Fibroblast of skin of left quadriceps (primary cell): ENCODE measurements at places on chromosomes 3 and 15.
A peak's percentile ranks its signal among the peaks of the same experiment; 100 is the strongest.

- DNase-seq = no peak
Measured at GRCh38 chr3:120364101-120364500, 14.9 kb upstream of the LRRC58 start.

DNA sequence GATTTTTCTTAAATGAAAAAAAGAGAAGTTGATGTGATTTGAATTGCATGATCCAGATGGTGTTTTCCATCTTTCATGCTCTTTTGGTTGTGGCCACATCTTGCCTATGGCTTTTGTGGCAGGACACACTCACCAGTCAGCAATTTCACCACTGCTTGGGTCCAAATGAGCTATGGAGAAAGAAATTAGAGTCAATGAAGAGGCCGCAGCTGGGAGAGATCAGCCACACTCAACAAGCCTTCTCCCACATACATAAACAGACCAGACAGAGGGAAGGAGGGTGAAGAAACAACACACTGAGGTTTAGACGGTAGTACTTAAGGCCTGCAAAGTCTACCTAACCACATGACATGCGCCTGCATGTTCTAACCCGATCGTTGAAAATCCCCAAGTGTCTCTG lies 110.7 kb upstream of the CDIN1 start:
- peak; percentile 86 for DNase-seq

- DNase-seq = no peak
Measured at GRCh38 chr15:68644996-68645395, 66.2 kb downstream of the CORO2B start.

DNA sequence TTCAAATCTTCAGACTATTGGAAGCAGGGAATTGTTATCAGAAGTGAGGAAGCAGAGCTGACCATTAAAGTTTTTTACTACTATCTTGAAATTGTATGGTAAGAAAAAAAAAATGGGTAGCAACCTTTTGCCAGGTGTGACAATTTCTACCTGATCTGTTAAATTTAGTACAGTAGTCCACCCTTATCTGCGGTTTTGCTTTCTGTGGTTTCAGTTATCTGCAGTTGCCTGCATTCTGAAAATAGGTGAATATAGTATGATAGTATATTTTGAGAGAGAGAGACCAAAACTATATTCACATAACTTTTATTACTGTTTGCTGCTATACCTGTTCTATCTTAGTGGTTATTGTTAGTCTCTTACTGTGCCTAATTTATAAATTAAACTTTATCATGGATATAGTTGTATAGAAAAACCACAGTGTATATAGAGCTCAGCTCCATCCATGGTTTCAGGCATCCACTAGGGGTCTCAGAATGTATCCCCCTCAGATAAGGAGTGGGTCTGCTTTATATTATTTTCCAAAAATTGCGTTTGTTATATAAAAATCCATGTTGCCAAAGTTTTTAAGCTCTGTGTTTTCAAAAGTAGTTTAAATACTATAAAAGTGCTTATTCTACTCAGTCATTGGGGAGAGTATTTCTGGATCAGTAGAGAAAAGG lies 69.9 kb downstream of the PTPRG start:
- no peak for DNase-seq

DNA sequence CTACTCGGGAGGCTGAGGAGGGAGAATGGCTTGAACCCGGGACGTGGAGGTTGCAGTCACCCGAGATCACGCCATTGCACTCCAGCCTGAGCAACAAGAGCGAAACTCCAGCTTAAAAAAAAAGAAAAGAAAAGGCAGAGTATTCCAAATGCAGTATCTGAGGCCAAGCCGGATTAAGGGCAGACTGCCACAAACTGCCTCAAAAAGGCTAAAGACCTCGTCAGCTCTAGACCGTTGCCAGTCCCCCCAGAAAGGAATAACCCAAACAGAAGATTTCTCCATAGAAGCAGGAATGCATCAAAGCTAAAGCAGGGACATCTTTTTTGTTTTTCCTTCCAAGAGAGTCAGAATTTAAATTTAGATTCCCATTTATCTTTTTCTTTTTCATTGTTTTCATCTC lies 72.9 kb downstream of the TM4SF4 start:
- DNase-seq = no peak

GRCh38 chr3:150331978-150332568 lies 76.0 kb upstream of the TSC22D2 start:
- DNase-seq = no peak

DNA sequence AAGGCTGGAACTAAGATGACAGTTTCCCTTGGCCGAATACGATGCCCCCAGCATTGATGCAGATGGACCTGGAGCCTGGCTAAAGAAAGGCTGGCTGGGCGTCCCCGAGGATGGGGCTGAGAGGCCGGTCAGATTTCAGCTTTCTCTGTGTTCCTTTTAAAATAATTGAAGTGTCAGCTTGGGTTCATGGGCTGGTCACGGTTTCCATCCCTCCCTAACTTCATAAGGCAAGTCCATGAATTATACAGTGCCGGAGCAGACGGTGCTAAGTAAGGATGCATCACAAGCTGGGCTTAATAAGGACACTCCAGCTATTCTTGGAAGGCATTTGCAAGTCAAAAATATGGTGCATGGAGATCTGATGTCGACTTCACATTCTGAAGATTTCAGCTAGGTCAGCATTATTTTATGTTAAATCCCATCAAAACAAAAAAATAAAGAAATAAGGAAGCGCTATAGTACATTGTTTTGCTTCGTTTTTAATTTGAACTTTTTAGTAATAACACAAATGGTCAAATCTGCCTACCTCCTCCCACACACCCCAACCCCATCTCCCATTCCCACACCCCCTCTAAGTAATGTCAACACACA lies 220.8 kb downstream of the RPLP1 start:
- no peak for DNase-seq

GRCh38 chr3:36058404-36059030 lies 321.8 kb upstream of the STAC start:
- no peak for DNase-seq

DNA sequence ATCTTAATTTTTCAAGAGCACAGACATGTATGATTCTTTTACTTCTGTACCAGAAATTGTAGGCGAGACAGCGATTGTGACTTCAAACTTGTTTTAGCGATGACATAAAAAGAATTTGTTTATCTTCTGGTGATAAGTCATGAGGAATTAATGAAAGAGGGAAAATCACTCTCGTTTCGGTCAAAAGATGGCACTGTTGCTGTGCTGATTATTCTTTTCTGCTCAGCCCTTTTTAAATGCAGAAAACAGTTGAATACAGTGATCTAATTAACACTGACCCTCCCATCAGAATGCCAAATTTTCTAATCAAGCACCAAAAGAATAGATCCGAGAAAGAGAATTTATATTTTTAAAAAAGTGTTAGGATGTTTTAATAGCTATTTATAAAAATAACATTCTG lies 52.6 kb downstream of the NSUN3 start:
- DNase-seq = peak; percentile 21

DNA sequence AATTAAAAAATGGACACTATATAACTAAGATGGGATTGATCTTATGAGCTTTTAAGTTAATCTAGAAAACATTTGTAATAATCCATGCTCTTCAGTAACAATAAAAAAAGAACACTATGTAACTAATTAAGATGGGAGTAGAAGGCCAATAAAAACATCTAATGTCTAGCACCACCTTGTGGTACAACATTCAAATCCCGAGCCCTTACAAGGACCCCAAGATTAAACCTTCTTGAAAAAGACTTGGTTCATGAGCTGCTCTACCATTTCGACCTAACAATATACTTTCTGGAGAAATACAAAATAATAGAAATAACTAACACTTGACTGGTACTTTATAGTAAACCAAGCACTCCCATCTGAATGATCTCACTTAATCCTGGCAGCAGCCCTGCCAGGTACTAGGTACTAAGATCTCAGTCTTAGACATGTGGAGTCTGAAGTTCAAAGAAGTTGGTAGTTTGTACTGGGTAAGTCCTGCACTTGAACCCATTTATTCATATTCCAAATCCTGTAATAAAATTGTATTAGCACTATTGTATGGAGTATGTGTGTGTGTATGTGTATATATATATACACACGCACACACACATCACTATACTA lies 21.8 kb downstream of the METTL6 start:
- DNase-seq = peak; percentile 33

- no peak for DNase-seq
Measured at GRCh38 chr3:143973259-143974021, 1.8 kb downstream of the DIPK2A start.
